ENCODE measurements at places on chromosomes 6 and 20.

DNA sequence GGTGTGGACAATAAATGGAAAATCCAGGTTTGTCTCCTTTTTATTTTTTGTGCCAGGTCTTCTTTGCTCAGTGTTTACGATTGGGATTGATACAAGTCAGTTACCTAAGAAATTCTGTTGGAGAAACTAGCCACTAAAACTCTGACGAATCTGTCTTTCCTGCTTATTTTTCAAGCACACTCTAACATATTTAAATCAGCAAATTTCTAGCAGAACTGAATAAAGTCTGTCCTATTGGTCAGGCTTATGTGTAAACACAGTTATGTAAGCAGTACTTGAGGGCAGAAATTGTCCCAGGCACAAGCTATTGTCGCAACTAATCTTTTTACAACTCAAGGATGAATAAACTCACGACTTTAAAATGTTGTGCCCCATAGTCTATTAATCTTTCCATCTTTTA lies 12.1 kb upstream of the EXOC2 start:
- DNase-seq: no peak

GRCh38 chr6:168373389-168373788 lies 53.8 kb upstream of the DACT2 start:
- no peak for DNase-seq

- DNase-seq: no peak
These were observed 53.1 kb downstream of the SLC35D3 start for GRCh38 chr6:136975089-136975715.

GRCh38 chr6:4888841-4889240 lies 112.6 kb downstream of the CDYL start:
- DNase-seq: no peak

DNA sequence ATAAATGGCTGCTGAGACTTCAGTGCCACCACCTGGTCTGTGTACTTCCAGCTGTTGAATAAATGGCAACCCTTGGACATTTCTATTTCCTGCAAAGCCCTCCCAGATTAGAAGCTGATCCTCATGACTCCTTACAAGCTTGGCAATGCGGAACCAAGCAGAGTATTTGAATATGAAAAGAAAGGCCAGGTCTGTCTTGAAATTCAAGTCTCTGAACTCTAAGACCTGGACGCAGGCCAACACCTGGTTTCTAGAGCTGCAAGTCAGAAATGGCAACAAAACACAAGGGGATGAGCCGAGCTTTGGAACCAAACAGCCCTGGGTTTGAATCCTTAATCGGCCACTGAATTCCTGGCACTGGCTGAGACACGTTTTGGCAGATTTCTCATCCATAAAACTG lies 353.4 kb downstream of the PTPRT start:
- DNase-seq: no peak

GRCh38 chr6:123091896-123092271 lies 95.8 kb downstream of the CLVS2 start:
- DNase-seq: no peak

DNA sequence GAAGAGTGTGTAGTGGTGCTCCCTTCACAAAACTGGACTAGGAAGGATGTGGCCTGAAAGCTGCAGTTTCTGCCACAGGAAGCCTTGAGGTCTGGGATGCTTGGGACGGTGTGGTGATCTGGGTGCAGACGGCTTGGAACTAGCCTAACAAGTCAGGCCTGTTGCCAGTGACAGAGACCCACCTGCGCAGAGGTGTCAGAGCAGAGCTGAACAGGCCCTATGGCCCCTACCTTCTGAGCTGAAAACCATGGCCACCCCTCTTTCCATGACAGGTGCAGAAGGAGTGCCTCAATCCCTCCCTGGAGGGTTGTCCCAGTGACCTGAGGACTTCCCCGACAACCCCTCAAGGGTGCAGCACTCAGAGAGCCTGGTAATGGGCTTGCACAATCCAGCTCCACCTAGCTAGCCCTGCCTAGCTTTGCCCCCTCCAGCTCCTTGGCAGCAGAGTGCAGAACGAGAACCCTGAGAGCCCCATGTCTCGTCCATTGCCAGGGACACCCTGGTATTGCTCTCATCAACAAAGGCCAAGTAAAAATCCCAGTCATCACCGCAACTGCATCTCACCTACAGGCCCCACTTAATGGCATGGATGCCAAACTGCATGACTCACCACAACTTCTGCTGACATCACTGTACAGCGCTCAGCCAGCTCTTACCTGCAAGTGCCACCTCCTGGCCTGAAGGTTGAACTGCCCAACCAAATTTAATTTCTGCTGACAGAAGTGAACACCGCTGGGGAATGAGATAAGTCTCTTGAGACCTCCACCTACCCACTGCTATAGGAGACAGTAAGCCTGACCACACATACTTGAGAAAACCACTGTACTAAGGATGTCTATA lies 563.1 kb downstream of the TFAP2A start:
- DNase-seq: no peak

- no peak for DNase-seq
These were observed 138.7 kb upstream of the SLC24A3 start for GRCh38 chr20:19073584-19074218.

- no peak for DNase-seq
These were observed 66.5 kb downstream of the ELOVL5 start for GRCh38 chr6:53282234-53282633.

GRCh38 chr6:19891451-19891850 lies 54.3 kb downstream of the ID4 start:
- no peak for DNase-seq

- no peak for DNase-seq
These were observed 59.9 kb downstream of the ENPP1 start for GRCh38 chr6:131867744-131868143.

- DNase-seq: no peak
These were observed 28.5 kb upstream of the CITED2 start for GRCh38 chr6:139402876-139403386.

DNA sequence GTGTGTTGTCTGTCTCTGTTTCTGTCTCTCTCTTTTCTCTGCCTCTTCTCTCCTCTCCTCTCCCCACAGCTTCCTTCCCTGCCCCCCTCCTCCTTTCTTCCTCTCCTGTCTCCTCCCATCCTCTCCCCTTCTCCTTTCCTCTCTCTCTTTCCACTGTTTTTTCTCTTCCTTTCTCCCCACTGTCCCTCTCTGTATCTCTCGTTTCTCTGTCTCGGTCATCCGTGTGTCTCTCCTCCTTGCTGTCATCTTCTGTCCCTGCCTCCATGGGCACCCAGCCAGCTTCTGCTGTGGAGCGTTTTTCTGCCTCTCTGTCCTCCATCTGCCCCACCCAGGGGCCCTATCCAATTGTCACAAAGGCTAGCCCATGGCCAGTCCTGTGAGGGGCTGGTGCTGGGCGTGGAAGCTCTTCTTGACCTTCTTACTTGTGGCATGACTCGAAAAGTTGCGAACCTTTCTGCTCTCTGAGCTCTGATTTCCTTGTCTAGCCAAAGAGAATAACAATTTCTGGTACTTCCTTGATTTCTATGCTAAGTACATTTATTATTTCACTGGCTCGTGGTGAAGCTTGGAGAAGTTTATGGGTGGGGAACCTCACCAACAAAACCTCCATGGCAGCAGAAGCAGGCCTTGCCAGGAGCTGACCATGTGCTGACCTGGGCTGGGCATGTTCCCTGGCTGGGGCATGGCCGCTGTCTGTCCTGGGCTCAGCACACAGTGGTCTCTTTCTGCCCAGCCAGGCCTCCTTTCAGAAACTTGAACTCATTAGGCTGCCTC lies 69.3 kb downstream of the CEBPB start:
- no peak for DNase-seq

GRCh38 chr20:20010639-20011500 lies 6.3 kb upstream of the NAA20 start:
- DNase-seq: no peak

DNA sequence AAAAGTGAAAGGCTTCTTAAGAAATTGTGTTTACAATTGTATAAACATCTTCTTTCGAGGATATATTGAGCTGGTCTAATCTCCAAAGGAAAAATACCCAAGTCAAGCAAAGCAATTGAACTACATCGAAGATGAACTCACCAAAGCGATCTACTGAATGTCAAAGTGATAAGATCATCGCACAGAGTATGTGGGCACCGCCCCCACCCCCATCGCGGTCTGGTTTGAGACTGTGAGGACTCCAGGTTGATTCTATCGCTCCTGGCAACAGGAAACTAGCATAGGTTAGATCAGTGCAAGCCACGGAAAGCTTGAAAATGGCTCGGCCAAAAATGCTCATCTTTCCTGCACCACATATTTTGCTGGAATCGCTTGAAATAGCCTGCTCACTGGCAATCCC lies 133.2 kb upstream of the RPS6KA2 start:
- DNase-seq: no peak

GRCh38 chr20:8656335-8656734 lies 412.6 kb upstream of the PLCB4 start:
- DNase-seq: no peak

DNA sequence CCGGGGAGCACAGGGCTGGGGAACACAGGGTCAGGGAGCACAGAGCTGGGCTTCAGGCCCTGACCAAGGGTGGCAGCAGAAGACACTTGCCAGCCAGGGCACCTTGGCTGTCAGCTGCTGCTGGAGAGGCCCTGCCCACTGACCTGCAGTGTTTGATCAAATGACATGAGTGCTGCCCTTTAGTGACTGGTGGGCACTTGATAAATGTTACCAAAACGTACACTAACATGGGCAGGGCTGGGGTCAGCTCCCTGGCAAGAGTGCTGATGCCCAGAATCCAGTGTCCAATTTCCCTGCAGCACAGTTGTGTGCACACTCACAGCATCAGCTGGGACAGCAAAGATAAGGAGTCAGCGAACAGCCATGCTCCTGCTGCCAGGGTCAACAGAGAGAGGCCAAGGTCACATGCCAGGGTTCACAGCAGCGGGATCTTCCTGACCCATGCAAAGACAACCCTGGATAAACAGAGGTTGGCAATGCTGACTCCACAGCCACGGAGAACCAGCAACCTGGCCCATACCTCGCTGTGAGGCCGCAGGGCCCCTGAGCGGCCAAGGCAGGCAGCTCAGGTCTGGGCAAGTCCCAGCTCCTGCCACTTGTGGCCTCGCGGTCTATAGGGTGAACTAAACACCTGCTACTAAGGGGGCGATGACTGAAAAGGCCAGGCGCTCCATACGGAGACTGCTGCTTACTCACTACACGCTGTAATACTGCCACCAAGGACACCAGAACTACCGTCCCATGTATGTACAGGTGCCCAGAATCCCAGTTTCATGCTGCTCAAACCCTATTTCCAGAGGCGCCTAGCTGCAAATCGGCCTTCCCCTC lies 46.3 kb downstream of the NINL start:
- DNase-seq: no peak

GRCh38 chr6:147643341-147644200 lies 135.1 kb downstream of the SAMD5 start:
- no peak for DNase-seq

GRCh38 chr6:22637782-22638181 lies 68.4 kb downstream of the HDGFL1 start:
- DNase-seq: no peak

DNA sequence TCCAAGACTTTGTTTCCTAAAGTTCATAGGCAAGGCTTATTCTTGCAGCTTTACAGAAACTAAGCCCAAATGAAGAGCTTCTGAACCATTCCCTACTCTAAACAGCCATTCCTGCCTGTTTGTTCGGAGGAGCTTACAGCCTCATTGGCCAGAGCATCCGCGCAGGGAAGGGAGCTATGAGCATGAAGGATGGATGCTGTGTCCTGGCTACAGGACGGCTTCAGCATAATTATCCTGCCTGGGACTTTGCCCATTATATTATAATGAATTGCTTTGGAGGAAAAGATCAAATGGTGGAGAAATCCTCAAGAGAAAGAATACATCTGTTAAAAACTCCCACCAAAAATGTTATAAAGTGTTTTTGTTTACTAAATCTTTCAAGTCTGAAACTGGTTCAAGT lies 378.2 kb upstream of the BTBD3 start:
- no peak for DNase-seq

GRCh38 chr6:158854214-158855101 lies 35.3 kb upstream of the EZR start:
- DNase-seq: no peak

GRCh38 chr20:49750611-49751396 lies 37.1 kb upstream of the B4GALT5 start:
- DNase-seq: no peak

GRCh38 chr20:6420336-6420735 lies 297.5 kb upstream of the FERMT1 start:
- no peak for DNase-seq

DNA sequence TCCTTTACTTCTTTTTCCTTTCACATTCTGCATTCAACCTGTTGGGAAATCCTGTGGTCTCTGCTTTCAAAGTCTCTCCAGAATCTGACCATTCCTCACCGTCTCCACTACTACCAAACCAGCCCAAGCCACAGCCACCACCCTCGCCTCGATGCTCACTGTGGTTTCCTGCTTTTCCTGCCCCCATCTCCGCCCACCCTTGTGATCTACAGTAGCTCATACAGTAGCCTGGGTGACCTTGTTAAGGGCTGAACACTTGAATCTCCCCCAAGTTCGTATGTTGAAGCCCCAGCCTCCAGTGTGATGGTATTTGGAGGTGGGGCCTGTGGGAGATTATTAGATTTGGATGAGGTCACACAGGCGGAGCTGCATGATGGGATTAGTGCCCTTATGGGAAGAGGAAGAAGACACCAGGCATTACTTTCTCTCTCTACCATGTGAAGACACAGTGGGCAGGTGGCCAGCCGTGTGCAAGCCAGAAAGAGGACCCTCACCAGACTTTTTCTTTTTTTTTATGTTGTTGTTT lies 189.0 kb upstream of the UST start:
- no peak for DNase-seq

Measured in posterior cingulate gyrus (tissue), 11 donors.